Esophagus squamous epithelium (tissue), 5 donors: ENCODE measurements at places on chromosomes 2 and 18.

- no peak for DNase-seq
Observed at GRCh38 chr18:56841836-56842235, 190.7 kb downstream of the WDR7 start.

DNA sequence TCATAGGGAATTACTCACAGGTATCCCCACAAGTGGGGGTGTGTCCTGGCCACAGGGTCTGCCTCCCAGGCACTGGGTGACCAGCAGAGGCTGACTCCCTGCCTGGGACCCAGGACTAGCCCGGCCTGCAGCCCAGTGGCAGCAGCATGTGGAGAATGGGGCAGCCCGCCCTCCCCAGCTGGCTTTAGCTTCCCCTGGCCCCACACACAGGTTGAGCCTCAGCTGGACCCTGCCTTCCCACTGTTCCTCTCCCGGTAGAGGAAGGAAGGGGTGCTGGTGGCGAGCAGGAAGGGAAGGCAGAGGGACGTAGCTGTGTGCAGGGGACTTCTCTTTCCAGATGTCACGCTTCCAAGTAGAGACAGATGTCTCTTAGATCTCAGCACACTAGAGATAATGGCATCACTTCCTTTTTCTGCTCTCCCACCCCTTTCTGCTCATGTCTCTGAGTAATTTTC, 51.4 kb downstream of the EMILIN2 start:
- no peak for DNase-seq

DNA sequence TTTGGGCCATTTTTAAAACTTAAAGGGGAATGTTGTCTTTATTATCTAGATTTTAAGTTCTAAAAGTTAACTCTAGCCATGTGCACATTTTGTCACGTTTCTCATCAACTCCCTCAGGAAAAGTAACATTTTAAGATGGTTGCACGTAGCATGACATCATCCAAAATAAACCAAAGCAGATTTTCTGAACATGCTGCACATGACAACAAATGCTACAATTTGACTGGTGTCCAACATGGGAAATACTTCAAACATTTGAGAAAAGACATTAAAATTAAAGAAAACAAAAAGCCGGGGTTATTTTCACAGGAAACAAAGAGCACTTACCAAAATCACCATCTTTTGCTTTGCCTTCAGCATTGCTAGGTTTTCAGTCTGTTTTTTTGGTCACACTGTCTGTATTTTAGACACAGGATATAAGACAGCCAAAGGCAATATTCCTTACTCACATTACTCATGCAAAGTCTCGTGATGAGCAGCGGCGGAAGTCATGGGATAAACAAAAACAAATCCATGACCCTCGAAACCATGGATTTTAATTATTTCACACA, 51.3 kb upstream of the RND3 start:
- no peak for DNase-seq

- DNase-seq = no peak
Observed at GRCh38 chr2:239277401-239278085, 123.3 kb downstream of the HDAC4 start.

- DNase-seq = no peak
Observed at GRCh38 chr2:26674002-26674751, 18.3 kb upstream of the KCNK3 start.

DNA sequence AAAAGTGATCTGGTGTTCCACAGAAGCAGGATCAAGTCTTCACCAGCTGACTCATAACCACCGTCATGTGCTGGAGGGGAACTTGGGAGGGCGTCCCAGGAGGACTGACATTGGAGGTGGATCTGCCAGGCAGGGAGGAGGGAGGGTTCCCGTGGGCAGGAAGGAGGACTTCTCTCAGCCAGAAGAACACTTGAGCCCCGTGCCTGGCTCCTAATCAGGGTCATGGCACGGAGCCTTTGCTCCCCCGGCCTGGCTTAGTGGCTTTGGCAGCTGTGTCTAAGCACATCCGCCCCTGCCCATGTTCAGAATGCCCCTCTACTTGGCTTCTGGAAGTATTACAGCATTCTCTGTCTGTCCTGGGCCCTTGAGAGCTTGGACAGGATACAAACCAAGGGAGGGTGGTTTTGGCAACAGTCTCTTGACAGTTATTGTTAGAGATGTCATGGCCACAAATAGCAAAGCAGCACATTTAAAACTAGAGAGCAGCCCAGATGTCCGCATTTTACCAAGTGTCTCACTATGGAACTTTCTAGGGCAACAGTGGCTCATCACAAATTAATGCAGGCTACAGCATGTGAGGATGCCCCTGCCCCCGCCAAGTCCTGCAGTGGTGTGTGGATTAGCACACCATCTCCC, 11.5 kb downstream of the PPP1R7 start:
- no peak for DNase-seq

DNA sequence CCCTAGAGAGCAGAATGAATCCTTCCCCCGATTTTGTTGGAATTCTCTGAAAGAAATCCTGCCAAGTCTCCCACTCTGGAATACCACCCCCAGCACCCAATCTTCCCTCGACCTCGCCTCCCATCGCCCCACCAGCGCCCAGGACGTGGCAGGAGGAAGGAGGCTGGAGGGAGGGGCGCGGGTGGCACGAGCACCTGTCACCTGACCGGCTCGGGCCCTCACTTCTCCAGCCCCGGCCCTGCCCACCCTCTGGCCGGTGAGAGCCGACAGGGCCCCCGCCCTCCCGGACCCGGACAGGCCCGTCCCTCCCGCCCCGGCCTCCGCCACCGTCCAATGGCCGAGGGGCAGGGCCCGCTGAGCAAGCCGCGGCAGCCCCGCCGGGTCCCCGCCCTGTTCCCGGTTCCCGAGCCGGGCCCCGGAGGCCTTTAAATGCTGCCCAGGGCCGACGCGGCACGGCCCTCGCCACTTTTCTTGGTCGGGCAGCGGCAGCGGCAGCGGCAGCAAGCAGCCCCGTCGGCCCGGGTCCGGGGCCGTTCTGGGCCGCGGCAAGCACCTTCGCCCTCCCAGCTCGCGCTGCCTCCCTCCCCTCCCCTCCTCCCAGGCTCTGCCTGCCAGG, at the start of gene LGALSL:
Gene LGALSL (plus strand): TSS at position 393 of the 616 bp plus-strand sequence. CDS start 384 bp downstream, outside the sequence.
- no peak for DNase-seq

DNA sequence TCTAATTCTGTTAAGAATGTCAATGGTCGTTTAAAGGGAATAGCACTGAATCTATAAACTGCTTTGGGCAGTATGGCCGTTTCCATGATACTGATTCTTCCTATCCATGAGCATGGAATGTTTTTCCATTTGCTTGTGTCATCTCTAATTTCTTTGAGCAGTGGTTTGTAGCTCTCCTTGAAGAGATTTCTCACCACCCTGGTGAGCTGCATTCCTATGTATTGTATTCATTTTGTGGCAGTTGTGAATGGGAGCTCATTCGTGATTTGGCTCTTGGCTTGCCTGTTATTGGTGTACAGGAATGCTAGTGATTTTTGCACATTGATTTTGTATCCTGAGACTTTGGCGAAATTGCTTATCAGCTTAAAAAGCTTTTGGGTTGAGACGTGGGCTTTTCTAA, 38.3 kb upstream of the WDR75 start:
- DNase-seq = no peak

DNA sequence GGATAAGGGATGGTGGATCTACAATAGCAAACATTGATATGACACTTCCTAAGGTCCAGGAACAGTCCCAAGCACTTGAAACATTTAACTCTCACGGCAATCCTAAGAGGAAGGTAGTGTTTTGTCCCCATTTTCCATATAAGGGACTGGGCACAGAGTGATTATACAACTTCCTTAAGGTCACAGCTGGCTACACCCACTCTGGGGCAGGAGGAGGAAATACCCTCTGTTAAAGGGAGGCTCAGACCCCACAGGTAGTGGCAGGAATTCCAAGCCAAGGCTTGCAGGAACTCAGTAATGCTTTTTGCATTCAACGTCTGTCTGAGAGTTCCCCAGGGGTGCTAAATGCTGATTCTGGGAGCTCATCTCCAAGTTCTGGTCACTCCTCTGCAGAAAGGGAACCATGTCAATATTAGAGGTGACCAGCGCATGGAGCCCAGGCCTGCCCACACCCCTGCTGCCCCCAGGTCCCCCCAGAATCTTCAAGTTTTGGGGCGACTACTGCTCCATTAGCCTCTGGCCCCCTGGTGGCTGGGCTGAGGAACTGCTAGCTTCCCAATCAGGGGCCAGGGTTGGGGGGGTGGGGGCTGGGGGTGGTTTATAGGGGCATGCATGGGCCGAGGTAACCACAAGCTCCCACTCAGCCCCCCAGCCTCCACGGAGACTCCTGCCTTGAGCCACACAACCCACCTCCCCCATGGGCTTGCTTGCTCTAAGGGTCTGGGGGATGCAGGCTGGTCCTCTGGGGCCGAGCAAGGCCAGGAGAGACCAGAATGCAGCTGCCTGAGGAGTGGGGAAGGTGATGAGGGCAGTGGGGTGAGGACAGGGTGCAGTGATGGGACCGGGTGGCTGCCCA, 11.1 kb downstream of the OBSL1 start:
- DNase-seq = no peak

GRCh38 chr2:220736778-220737177, 835.3 kb downstream of the EPHA4 start:
- no peak for DNase-seq

DNA sequence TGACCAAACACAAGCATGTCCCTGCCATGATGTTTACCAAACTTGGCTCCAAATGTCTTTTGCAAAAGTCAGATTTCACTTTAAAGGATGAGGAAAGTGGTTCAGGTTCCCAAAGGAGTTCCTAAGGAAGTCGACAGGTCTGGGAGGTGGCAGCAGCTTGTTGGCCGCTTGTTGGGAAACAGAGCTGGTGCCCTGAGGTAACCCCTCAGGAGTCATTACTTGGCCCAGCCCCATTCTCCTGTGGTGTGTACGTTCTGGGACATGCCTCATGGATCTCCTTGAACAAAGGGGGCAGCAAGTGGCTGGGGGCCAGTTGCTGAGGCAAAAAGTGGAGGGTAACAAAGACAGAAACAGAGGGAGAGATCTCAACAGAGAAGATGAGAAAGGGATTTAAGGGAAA, 10.9 kb downstream of the TMBIM1 start:
- DNase-seq = no peak

- no peak for DNase-seq
Observed at GRCh38 chr2:61178603-61179545, 16.9 kb downstream of the C2orf74 start.

- DNase-seq = no peak
Observed at GRCh38 chr2:75608684-75609333, 37.8 kb upstream of the MRPL19 start.

DNA sequence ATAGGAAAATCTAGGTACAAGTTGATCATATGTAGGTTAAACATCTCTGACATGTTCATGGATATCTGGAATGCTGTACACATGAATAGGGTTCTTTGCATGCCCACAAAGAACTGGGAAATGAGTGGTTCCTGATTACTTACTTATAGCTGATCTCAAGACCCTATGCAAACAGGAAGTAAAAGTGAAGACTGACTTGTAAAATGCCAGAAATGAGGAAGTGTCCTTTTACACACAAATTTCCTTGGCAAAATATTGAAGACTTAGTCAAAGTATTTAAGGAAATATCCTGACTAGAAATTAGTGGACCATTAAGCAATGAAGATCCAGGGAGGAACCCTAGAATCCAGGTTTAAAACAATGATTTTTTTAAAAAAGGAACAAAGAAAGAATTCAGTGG, 203.7 kb upstream of the DLGAP1 start:
- no peak for DNase-seq
